ENCODE measurements at places on chromosomes 4 and X. TPM values are rescaled to one million over a fixed set of nuclear protein-coding genes. Genes with fewer than 3 reads are reported as not detected.

EPGN gene
- total RNA-seq = 0.59 TPM

LAS1L gene
- 39.9 TPM for total RNA-seq

NAA11 gene
- total RNA-seq = 0.36 TPM

FMR1NB gene
- not detected for total RNA-seq

FGG gene
- not detected for total RNA-seq

TCEAL3 gene
- 17.8 TPM for total RNA-seq

SHROOM4 gene
- total RNA-seq = 0.29 TPM

XAGE1B gene
- total RNA-seq = 5.5 TPM

PCYT1B gene
- 0.84 TPM for total RNA-seq

CD38 gene
- 0.10 TPM for total RNA-seq

CRMP1 gene
- not detected for total RNA-seq

PKD2 gene
- total RNA-seq = 25.1 TPM

DNA sequence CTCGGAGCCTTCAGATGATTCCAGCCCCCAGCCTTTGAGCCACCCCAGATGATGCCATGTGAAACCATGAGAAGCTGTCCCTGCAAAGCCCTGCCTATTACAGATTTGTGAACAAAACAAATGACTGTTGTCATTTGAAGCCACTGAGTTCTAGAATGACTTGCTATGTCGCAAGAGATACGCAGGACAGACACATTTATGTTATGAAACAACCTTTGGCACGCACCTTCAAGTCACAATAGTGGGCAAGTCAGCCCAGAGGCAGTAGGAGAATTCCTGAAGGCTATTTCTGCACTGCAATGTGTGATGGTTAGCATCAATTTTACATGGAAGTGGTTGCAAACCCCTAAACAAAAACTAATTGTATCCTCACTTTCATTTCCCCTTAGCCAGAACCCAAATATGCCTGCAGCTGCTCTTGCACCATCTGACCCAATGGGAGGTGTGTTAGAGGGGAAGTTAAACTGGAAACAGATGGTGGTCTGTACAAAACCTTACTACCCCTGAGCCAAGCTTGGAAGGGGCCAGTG is 174.4 kb upstream of the ATP6AP2 start:
- DNase-seq = no peak

DNA sequence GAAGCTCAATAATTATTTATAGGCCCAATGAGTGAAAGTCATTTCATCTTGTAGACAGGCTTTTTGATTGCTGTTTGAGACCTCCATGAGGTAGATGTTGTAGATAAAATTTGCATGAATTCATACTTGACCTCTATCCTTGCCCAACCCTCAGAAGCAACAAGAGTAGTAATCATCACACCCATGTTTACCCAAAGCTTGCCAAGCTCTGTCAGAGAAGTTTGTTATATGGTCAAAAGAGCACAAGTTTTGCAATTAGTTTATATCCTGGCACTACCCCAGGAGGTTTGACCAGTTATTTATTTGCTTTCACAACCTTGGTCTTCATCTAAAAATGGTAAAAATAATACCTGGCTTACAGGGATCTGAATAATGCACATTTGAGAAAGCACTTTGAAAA is 20.7 kb downstream of the ADH7 start:
- DNase-seq = no peak

- DNase-seq = no peak
Observed at GRCh38 chr4:8912089-8912455, 40.4 kb upstream of the HMX1 start.

GRCh38 chr4:36349938-36350549 is 68.6 kb downstream of the DTHD1 start:
- DNase-seq = no peak

GRCh38 chrX:13966793-13967125 is 62.9 kb downstream of the GEMIN8 start:
- no peak for DNase-seq

DNA sequence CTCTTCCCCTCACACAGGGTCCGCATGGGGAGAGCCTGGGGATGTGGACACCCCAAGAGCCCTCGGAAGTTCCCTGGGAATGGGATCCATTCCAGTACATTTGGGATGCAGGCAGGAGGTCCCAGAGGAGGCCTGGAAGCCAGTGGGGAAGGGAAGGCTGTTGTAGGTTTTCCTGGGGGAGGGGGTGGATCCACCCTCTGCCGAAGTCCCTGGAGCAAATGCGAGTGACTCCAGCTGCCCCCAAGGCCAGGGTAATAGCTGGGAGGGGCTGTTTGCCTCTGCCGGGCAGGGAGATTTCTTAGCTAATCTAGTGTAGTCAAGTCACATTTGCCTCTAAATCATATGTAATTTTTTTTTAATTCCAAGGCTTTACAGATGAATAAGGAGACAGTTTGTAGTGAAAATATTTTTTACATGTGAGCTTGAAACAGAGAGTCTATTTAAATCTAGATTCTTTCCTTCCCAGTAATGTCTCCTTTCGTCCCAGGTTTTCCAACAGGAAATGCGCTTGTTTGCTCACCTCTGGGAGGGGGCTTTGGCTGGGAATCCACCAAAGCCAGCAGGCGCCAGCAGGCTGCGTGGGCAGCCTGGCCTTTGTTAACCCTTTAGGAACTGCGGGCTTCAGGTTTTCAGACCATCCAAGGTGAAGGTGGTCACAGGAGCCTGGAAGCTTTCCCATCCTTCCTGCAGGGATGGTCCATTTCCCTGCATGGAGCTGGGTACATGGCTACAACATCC is 26.8 kb downstream of the SH3TC1 start:
- DNase-seq = no peak

DNA sequence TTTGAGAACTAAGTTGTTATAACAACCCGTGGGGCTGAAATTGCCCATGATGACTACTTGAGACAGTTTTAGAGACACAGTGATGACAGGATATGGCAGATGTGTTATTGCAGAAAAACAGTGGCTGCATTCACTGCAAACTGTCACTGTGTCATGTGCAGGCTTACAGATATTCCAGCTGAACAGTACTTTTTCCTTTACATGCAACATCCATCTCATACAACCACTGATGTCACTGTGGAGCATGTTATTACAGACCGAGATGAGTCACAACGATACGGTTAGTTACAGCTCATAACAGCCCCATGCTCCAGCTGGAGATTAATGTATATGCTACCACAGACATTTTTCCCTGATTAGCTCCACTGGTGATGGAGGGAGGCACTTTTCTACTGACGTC is 207.4 kb downstream of the TMA16 start:
- DNase-seq = peak; percentile 61

DNA sequence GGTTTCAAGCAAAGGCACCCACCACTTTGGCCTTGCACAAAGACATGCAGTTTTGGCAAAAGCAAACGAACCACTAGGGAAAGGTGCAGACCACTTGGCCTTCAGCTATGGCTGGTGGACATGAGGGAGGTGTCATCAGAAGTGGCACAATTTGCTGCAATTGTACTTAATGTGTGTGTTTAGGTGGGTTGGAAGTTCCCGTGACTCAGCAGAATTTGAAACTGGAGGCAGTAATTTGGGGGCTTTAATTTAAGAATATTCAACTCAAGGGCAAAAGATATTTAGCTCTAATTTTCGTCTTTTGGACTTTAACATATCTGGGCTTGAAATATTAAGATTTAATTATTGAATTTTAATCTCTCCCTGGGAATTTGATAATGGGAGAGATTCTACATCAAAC is 115.6 kb upstream of the NOCT start:
- DNase-seq = no peak

GRCh38 chr4:114132830-114133229 is 153.4 kb upstream of the ARSJ start:
- peak; percentile 16 for DNase-seq

- peak; percentile 10 for DNase-seq
Observed at GRCh38 chr4:127214016-127214415, 418.7 kb upstream of the INTU start.

DNA sequence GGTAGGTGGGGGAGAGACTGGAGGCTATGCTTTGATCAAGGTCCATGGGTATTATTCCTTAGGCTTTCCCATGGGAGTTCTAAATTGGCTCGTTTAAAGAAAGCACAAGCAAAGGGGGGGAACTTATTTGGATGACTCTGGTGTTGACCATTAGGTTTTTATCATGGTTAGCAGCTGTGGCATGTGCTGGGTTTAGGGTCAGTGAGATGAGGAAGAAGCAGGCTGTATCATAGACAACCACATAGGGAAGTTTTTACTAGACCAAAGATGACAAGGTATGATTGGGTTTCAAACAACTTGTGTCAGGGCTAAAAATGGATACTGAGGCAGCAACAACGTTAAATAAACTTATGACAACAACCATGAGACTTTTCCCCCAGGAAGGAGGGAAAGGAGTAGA is 97.7 kb downstream of the DNAAF6 start:
- DNase-seq = no peak

DNA sequence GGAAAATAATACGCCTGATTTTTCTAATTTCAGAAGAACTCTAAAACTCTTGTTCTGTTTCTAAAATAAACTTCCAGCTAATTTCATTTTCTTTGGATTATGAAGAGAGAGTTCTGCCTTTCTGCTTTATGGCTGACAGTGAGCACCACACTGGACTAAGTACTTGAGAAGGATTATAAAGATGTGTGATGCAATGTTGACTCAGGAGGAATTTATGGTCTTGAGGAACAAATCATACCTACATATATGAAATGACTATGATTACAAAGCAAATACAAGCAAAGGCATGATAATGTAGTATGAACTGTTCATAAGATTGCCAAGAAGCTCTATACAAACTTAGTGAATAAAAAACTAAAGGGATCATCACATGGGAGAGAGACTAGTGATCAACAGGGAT is 13.0 kb upstream of the SLC25A5 start:
- DNase-seq = no peak

DNA sequence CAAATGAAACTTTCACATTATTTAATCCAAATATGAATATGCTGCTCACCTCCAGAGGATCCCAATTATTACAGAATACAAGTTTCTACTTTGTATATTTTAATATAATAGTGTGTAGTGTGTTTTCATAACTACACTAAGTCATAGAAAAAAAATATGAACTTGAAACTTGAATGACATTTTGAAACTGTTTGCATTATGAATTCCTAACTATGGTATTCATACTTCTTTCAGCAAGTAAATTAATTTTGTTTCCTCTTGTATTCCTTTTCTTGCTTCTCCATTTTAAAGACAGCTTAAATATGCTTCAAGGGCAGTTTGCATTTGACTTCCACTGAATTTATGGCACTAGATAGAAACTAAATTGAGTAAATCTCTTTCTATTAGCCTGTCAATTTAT is 177.1 kb downstream of the BMPR1B start:
- DNase-seq = no peak

GRCh38 chr4:173543266-173543665 is 13.2 kb upstream of the HAND2 start:
- no peak for DNase-seq

GRCh38 chr4:172826346-172826745 is 342.3 kb upstream of the GALNT7 start:
- no peak for DNase-seq

GRCh38 chrX:8484360-8484949 is 19.8 kb downstream of the VCX3B start:
- DNase-seq = no peak

All from RPMI7951 (cell line).